ENCODE measurements at places on chromosomes 6 and 20. TPM values are rescaled to one million over a fixed set of nuclear protein-coding genes. Genes with fewer than 3 reads are reported as not detected.

DNA sequence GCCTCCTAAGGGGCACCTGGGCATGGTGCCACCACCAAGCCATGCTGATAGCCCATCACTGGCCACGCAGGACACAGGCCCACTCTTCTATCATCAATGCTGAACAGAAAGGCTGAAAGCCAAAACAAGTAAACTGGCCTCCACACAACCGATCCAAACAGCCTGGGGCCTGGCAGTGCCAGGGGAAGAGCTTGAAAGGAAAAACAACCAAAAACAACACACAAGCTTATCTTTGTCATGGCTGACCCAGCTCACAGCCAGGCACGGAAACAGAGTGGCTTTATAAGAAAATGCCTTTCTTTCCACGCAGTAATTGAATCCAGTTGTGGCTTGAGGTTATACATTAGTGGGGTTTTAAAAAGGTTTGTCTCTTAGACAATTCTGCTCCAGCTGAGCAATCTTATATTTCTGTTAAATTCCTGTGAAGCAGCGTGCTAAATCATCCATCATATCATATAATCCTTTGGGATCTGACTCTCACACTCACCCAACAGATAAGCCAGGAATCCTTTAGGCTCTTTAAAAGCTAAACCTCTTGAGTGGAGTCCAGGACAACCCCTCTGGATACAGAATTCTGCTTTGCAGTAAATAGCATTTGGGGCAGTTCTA is 65.4 kb upstream of the SLC22A16 start:
- no peak for DNase-seq

- DNase-seq: peak; percentile 56
These were observed 112.0 kb upstream of the BEND6 start for GRCh38 chr6:56842686-56843475.

The SPDEF gene
- 1.4 TPM for total RNA-seq

DNA sequence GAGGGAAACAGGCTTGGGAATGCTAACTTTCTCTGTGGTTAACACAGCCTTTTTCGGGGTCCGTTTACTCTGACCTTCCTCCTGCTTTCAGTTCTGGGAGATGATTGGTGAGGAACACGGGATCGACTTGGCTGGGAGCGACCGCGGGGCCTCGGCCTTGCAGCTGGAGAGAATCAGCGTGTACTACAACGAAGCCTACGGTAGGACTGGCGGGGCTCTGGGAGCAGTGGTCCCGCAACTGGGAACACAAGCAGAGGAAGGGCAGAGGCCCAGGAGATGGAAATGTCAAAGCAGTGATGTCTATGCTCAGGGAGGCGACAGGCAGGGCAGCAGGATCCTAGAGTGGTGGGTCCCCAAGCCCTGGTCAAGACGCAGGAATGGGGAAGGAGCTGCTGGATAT is 3.5 kb downstream of the TUBB1 start:
- DNase-seq: no peak

The CPXM1 gene
- total RNA-seq: not detected

DNA sequence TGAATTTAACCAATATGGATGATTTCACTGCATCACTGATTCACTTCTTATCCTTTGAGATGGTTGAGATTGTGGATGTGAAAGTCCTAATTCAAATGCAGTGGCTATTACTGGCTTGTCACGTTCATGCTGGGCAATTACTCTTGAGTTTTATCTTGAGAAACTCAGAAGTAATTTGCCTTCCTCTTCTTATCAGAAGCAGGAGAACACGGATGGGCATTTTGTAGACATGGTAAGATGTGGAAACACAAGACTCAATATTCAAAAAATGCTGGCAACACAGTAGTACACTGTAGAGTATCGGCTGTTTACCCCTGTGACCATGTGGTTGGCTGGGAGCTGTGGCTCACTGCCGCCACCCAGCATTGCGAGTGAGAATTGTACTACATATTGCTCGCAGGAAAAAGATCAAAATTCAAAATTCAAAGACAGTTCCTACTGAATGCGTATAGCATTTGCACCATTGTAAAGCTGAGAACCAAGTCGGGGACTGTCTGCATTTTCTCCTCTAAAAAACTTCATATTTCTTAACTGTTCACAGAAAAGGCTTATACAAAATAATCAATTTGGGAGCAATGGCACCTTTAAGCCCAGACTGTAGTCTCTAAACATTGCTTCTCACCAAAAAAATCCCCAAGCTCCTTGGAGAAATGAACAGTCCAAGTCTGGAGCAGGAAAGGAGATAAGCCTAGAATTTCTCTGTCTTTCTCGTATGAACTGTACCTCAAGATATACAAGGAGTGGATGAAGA is 61.9 kb upstream of the ELOVL5 start:
- no peak for DNase-seq

The SNAP91 gene
- not detected for total RNA-seq

The SYCP2L gene
- total RNA-seq: 12.6 TPM

GRCh38 chr20:20480689-20481088 is 112.8 kb downstream of the INSM1 start:
- peak; percentile 69 for DNase-seq

- DNase-seq: no peak
These were observed 11.9 kb upstream of the CNR1 start for GRCh38 chr6:88177961-88178464.

The GRM1 gene
- not detected for total RNA-seq
